ENCODE measurements at places on chromosomes 3 and 15. TPM values are rescaled to one million over a fixed set of nuclear protein-coding genes. Genes with fewer than 3 reads are reported as not detected.
A peak's percentile ranks its signal among the peaks of the same experiment; 100 is the strongest.

The TRH gene
- not detected for total RNA-seq

- H3K27ac ChIP-seq, result no peak overlapping the region
- no peak for DNase-seq
- no peaks in the 10 kb centered on the region for H3K27me3 ChIP-seq
- no peak overlapping the region for H3K4me3 ChIP-seq
Measured at GRCh38 chr3:47996440-47996839, 19.8 kb downstream of the MAP4 start.

DNA sequence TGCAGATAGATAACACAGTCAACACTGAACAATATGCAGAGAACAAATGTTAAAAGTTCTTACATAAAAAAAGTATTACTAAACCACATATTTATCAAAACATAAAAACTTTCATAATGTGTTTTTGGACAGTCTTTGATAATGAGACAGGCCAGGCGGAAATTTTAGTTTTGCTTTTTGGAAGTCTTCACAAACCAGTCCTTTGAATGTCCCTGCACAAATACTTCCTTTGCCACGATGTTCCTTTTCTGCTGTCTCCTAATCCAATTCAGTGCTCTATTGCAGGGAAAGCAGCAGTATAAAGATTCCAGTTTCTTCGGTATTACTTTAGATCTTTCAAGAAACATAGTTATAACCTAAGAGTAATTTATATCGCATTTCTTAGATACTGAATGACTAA, 135.9 kb downstream of the TBL1XR1 start:
- H3K27ac ChIP-seq, result no peak overlapping the region
- H3K4me1 ChIP-seq, result no peaks in the 10 kb centered on the region

The SHC4 gene
- 1.2 TPM for total RNA-seq

The DET1 gene
- 4.9 TPM for total RNA-seq

GRCh38 chr3:16516695-16517481, 3.4 kb upstream of the RFTN1 start:
- H3K27me3 ChIP-seq, result peaks cover 99% of the 10 kb centered on the region
- H3K4me1 ChIP-seq, result no peaks in the 10 kb centered on the region
- H3K27ac ChIP-seq, result no peak overlapping the region
- H3K36me3 ChIP-seq, result peaks cover 11% of the 10 kb centered on the region
- peak; percentile 12 for DNase-seq

The RTP3 gene
- not detected for total RNA-seq

GRCh38 chr3:159881828-159882309, 106.8 kb upstream of the IL12A start:
- peaks cover 8% of the 10 kb centered on the region for H3K4me1 ChIP-seq
- no peak overlapping the region for H3K4me3 ChIP-seq
- DNase-seq, result no peak
- H3K36me3 ChIP-seq, result no peaks in the 10 kb centered on the region

The DAPK2 gene
- total RNA-seq, result 1.1 TPM

DNA sequence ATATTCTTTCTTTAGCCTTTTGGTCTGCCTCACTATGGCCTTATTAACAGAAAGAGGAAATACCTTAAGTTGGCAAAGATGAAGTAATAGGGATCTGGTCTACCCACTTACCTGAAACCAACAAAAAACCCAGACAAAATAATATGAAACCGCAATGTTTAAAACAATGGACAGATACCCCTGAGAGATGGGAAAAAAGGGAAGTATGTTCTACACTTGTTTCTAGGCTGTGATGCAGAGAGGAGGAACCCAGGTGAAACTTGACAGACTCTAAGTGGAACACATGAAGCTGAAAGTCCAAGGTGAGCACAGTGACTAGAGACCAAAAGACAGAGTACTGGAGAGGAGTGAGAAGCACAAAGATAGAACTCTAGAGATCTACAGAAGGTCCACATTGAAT, 78.4 kb downstream of the NR2E3 start:
- no peak for DNase-seq
- H3K27me3 ChIP-seq, result no peaks in the 10 kb centered on the region
- H3K36me3 ChIP-seq, result no peaks in the 10 kb centered on the region
- H3K4me1 ChIP-seq, result no peaks in the 10 kb centered on the region
- no peak overlapping the region for H3K4me3 ChIP-seq

- peak; percentile 10 for DNase-seq
- H3K27ac ChIP-seq, result peak overlapping the region; percentile 50
- no peaks in the 10 kb centered on the region for H3K4me1 ChIP-seq
- no peaks in the 10 kb centered on the region for H3K36me3 ChIP-seq
Measured at GRCh38 chr3:107643038-107643883, 120.5 kb downstream of the BBX start.

DNA sequence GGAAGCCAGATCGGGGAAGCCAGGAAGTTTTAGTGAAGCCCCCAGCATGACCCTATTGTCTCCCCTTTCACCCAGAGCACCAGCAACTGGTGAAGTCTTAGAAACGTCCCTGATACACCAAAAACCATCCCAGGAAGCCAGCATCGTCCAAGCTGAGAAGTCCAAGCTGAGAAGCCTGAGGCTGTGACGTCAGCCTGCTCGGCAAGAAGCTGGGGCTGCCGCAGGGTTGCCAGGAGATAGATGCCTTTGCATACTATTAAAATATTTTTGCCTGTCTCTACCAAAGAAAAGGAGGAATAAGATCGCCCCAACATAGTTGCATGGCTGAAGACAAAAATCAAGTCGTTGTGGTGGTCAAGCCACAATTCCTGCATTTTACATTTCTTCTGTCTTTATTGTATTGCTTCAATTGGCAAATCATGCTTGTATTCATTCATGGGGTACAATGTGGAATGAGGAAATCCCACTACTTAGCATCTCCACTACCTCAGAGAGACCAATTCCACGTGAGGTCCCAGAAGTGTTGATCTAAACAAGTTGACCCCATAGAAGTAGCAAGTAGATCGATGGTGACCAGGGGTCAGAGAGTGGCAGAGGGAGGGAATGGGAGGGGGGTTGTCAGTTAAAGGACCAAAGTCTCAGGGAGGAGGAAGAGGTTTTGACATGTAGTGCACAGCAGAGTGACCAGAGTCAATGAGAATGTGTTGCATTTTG, 19.6 kb upstream of the EMC3 start:
- no peak overlapping the region for H3K4me3 ChIP-seq
- peaks cover 18% of the 10 kb centered on the region for H3K4me1 ChIP-seq

The GOLGA6A gene
- not detected for total RNA-seq

The SGO1 gene
- total RNA-seq, result 29.4 TPM

The SPTBN5 gene
- 0.64 TPM for total RNA-seq

DNA sequence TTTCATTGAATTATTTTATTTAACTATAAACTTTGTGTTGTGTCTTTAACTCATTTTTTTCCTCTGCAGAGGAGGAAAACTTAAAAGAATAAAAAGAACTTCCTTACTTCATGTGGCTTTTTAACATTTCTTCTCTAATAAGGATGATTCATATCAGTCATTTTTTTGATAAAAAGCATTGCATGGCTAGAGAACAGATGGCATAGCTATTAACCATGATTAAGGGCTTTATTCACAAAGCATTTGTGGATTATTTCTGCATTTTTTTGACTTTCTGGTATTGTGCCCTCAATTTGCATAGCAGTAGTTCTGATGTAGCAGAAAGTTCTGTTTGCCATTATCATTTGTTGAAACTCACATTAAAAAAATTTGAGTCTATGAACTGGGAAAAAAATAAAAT, 540.8 kb downstream of the SI start:
- H3K27me3 ChIP-seq, result no peaks in the 10 kb centered on the region
- H3K4me1 ChIP-seq, result no peaks in the 10 kb centered on the region
- no peak overlapping the region for H3K4me3 ChIP-seq

GRCh38 chr3:10602769-10603768, 97.7 kb upstream of the ATP2B2 start:
- H3K4me1 ChIP-seq, result no peaks in the 10 kb centered on the region
- no peak overlapping the region for H3K27ac ChIP-seq
- H3K4me3 ChIP-seq, result no peak overlapping the region
- DNase-seq, result no peak

The RNU5B-1 gene
- total RNA-seq, result 20.3 TPM

The TGM5 gene
- not detected for total RNA-seq

- DNase-seq, result peak; percentile 72
- peaks cover 57% of the 10 kb centered on the region for H3K36me3 ChIP-seq
- no peak overlapping the region for H3K4me3 ChIP-seq
Measured at GRCh38 chr3:194404365-194405140, 5.5 kb upstream of the GP5 start.

DNA sequence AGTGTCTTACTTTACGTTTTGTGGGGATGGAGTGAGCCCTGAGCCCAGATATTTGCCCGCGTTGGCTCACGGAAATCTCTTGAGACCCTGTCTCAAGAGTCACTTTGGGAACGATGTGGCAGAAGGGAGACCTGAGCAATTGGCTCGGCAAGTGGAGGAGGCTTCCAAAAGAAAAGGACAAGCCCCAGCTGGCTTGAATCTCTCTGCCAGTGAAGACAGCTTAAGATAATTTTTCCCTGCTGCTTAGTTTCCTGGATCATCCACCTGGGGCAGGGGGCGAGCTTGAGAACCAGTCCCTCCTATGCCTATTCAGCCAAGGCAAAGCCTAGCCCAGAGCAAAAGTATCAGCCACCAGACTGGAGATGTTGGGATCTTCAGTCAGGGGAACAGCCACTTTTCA, 708 bp downstream of the SEC22A start:
- peak overlapping the region; percentile 85 for H3K27ac ChIP-seq
- no peaks in the 10 kb centered on the region for H3K27me3 ChIP-seq

- DNase-seq, result no peak
- no peaks in the 10 kb centered on the region for H3K36me3 ChIP-seq
- peaks cover 19% of the 10 kb centered on the region for H3K4me1 ChIP-seq
- H3K27ac ChIP-seq, result no peak overlapping the region
Measured at GRCh38 chr3:136353461-136353860, 103.3 kb downstream of the PCCB start.

DNA sequence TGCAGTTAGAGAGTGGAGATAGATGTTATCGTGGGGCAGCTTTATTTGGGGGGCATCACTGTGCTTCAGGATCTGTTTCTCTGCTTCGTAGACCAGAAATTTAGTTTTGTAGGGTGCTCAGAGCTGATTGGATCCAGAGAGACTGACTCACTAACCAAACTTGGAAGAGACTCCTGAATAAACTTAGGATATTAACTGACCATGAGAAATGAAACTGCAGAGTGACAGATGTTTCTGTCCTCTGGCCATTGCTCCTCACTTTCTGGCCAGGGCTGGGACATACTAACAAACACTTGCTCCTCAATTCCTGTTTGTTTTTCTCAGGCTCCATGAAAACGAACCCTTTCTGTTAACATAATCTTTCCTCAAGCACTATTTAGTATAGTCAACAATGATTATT, 4.3 kb downstream of the ZNF592 start:
- H3K27ac ChIP-seq, result peak overlapping the region; percentile 43
- peaks cover 48% of the 10 kb centered on the region for H3K4me1 ChIP-seq
- H3K36me3 ChIP-seq, result peaks cover 50% of the 10 kb centered on the region
- H3K4me3 ChIP-seq, result peak overlapping the region; percentile 31
- no peak for DNase-seq

- no peaks in the 10 kb centered on the region for H3K4me1 ChIP-seq
- H3K27me3 ChIP-seq, result no peaks in the 10 kb centered on the region
- no peak for DNase-seq
- no peaks in the 10 kb centered on the region for H3K36me3 ChIP-seq
- H3K27ac ChIP-seq, result no peak overlapping the region
- no peak overlapping the region for H3K4me3 ChIP-seq
Measured at GRCh38 chr15:100029045-100029444, 295.8 kb upstream of the LYSMD4 start.
